ENCODE measurements at places on chromosomes 7 and 10.

DNA sequence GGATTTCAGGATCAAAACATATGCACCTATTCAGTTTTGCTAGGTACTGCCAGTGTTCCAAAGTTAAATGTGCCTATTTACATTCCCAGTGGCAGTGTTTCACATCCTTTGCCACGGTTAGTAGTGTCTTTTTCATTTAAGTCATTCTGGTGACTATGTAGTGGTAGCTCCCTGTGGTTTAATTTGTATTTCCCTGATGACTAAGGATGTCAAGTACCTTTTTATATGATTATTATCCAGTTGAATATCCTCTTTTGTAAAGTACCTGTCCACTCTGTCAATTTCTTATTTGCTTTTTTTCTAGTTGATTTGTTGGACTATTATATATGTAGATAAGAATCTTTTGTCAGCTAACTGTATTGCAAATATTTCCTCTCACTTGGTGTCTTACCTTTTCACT, 45.1 kb downstream of the TMEM60 start:
- DNase-seq, result no peak

GRCh38 chr10:35422228-35422627, 85.9 kb downstream of the CCNY start:
- no peak for DNase-seq

GRCh38 chr7:18520450-18521235, 25.1 kb downstream of the HDAC9 start:
- no peak for DNase-seq

- DNase-seq, result no peak
Observed at GRCh38 chr10:24979685-24980084, 27.3 kb upstream of the PRTFDC1 start.

All from activated naive CD4-positive, alpha-beta T cell (primary cell).